CD14-positive monocyte (primary cell): ENCODE measurements at places on chromosomes 13 and 19.
A peak's percentile ranks its signal among the peaks of the same experiment; 100 is the strongest.

DNA sequence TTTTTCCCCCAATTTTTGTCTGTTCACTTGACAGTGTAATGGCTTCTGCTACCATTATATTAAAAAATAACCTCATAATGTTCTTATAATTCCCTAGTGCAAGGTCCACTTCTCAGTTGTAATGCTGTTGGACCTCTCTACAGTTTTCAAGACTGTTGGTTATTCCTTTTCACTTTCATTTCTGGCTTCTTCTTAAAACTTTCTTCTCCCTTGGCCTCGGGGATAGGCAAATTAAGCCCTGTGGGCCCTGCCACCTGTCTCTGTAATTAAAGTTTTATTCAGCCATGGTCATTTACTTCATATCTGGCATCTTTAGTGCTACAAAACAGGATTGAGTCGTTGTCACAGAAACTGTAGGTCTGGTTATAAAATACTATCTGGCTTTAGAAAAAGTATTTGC, 313.5 kb downstream of the KLF12 start:
- DNase-seq, result no peak

DNA sequence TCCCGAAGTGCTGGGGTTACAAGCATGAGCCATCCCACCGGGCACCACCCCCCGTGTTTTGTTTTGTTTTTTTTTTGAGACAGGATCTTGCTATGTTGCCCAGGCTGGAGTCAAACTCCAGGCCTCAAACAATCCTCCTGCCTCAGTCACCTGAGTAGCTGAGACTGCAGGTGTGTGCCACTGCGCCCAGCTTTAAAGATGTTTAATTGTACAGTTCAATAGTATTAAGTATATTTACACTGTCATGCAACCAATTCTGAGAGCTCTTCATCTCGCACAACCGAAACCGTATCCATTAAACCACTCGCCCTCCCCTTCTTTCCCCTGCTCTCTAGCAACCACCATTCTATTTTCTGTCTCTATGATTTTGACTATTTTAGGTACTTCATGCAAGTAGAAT, 15.6 kb downstream of the NUCB1 start:
- no peak for DNase-seq

DNA sequence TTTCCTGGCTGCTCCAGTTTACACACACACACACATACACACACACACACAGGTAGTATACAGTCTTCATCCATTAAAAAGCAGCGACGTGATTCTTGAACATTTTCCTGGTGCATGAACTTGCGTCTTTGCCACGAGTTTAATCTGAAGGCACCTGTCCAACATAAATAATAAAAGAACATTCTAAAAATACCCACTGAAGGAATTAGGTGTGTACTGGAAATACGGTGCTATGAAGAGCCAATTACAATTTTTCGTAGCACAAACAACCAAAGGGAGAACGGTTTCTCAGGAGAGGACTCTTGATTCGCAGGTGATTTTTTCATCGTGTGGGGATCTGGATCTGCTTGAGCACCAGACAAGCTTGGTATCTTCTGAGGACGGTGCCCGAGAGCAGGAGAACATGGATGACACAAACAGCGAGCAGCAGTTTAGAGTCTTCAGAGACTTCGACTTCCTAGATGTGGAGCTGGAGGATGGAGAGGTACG, 61.2 kb downstream of the ZAR1L start:
- no peak for DNase-seq

GRCh38 chr13:59012731-59013130, 1151.0 kb downstream of the DIAPH3 start:
- DNase-seq, result no peak

GRCh38 chr13:67137044-67137735, 92.9 kb downstream of the PCDH9 start:
- no peak for DNase-seq

- DNase-seq, result no peak
Measured at GRCh38 chr13:81406639-81407292, 1065.8 kb upstream of the SPRY2 start.

DNA sequence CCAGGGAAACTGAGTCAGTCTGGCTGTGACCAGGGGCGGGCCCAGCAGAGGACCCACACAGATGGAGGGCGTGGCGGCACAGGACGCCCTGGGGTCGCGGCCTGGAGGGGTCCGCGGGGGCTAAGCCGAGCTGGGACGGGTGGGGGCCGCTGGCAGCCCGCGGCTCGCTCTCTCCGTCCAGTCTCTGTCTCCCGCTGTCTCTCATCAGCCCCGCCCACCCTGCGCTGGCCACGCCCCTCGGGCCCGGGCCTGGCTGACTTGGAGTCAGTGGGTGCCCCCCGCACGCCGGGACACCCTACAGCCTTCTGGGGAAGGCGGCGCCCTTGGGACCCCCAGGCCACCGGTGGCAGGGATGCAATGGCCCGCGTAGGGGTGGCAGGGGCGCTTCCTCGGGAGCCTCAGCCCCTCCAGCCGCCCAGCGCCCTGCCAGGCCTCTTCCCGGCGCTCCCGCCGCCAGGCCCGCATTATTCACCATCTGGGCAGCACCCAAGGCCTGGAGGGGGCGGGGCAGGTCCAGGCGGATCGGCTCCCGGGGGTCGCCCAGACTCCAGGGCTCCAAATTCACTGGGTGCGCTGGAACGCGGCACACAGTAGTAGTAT, at the start of gene TBXA2R:
TBXA2R (minus strand) TSS at position 186 of the 600 bp plus-strand sequence. CDS start 6,241 bp downstream, outside the sequence.
- peak; percentile 19 for DNase-seq

DNA sequence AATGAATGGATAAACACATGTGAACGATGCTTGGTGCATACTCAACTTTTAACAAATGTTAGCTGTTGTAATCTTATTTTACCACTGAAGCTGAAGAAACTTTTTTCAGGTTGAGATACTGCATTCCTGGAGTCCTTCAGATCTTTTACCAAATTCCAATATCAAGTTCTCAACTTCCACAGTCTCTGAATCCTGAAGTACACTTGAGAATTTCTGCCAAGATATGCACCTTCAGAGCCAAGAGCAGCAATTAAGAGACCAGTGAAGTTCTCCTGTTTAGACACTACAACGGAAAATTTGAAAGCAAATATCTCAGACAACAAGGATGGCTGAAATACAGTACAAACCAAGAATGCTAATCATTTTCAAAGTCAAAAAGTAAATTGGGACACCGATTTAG, 84.6 kb upstream of the MTIF3 start:
- no peak for DNase-seq

DNA sequence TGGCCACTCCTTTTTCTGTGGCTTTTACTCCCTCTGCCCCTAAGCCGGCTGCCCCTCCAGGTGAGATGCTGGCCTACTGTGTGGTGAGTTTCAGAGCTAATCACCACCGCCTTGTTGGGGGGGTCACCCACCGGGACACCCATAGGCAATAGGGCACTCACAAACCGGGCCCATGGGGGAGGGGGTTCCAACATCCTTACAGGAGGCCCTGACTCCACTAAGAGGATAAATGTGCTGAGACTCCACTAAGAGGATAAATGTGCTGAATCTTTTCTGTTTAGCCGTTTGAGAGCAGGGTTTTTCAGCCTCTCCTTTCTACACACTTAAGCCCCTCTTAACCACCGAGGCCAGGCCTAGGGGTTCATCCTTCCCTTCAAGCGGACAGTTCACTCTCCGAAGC, 73.7 kb downstream of the SLC15A1 start:
- no peak for DNase-seq

GRCh38 chr19:531753-532560, at the start of gene CDC34:
Gene CDC34 (plus strand): TSS chr19:531760. CDS start chr19:531932, 172 bp downstream.
- no peak for DNase-seq

- DNase-seq, result no peak
Measured at GRCh38 chr13:21060338-21061028, 903 bp downstream of the LATS2 start.

- peak; percentile 26 for DNase-seq
Measured at GRCh38 chr19:42246143-42246921, 3.9 kb upstream of the GSK3A start.

DNA sequence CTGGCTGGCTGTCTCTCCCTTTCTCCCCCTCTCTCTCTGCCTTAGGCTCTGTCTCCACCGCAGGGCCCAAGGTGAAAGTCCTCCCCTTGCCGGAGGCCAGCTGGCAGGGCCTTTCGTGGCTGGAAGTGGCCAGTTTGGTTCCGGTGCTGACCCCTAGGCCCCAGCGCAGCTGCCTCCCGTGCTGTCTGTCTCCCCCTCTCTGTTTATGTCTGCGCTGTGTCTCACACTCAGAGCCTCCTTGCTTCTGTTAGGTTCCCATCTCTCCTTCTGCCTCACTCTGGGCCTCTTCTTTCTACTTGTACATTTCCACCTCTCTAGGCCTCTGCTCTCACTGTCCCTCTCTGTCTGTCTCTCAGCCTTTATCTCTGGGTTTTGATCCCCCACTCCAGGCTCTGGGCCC, 13.1 kb downstream of the CCDC97 start:
- no peak for DNase-seq

GRCh38 chr13:35157143-35157755, 215.2 kb downstream of the NBEA start:
- DNase-seq, result peak; percentile 36

DNA sequence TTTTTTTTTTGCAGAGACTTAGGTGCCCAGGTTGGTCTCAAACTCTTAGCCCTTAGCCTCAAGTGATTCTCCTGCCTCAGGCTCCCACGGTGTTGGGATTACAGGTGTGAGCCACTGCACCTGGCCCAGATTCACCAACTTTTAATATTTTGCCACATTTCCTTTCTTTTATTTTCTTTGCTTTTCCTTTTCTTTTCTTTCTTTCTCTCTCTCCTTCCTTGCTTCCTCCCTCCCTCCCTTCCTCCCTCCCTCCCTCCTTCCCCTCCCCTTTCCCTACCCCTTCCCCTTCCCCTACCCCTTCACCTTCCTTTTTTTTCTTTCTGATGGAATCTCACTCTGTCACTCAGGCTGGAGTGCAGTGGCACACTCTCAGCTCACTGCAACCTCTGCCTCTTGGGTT, 35.3 kb downstream of the BICRA start:
- no peak for DNase-seq

DNA sequence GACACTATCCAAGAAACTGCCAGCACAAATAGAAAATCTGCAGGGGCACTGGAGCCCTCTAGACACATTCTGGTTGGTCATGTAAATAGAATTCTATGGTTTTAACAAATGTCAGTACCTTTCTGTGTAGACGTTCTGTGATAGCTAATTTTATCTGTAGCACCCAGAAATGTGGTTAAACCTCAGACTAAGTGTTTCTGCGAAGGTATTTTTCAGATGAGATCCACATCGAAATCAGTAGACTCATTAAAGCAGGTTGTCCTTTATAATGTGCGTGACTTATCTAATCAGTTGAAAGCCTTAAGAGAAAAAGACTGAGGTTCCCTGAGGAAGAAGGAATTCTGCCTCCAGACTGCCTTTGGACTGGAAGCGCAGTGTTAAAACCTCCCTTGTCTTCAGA, 922.9 kb downstream of the EFNB2 start:
- no peak for DNase-seq

- no peak for DNase-seq
Measured at GRCh38 chr13:70613295-70613694, 505.0 kb upstream of the KLHL1 start.

- DNase-seq, result no peak
Measured at GRCh38 chr13:93736081-93736480, 509.5 kb downstream of the GPC6 start.

DNA sequence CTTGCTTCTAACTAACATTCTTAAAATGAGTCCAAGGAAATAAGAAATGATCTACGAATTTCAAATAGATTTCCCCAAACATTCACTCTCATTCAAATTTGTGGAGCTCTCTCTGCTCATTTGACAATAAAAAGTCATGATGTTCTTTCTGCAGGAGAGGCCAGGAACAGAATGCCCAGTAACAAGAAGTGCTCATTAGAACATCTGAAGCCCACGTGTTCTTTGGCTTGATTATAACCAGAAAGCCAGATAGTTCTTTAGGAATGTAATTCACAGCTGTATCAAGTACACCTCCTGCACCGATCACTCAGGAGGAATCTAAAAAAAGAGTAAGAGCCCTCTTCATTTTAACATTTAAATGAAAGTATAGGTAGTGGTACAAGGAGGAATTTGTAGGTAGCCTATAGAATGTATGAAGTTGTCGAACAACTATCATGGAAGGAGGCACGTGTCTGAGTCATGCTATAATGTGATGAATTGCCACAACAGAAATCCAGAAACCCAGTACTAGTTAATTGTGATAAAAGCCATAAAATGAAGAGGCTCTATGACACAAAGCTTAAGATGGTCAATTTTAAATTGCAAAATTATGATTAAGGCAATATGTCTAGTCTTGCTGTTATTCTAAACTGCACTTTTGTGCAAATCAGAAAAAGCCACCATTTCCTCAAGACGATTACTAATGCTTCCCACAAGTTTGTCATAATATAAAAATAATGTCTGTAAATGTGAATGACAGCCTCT, 12.8 kb downstream of the MEDAG start:
- no peak for DNase-seq

DNA sequence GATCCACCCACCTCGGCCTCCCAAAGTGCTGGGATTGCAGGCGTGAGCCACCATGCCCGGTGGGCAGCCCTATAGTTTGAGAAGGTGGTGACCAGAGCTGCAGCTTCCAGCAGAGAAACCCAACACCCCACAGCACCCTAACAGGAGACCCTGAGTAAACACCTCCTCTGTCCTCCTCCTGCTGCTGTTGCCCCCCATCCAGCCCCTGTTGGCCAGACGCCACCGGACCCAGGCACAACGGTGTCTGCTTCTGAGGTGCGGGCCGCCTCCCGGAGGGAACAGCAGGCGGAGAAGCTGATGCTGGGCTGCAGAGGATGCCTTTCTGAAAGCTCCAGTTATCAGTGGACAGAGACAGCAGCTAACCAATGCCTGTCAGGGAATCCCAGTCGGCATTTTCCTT, 175.5 kb downstream of the COL4A1 start:
- DNase-seq, result no peak

GRCh38 chr13:94495806-94496205, 16.3 kb upstream of the DCT start:
- DNase-seq, result no peak

- peak; percentile 36 for DNase-seq
Measured at GRCh38 chr13:75636436-75637180, 478 bp downstream of the LMO7 start.

DNA sequence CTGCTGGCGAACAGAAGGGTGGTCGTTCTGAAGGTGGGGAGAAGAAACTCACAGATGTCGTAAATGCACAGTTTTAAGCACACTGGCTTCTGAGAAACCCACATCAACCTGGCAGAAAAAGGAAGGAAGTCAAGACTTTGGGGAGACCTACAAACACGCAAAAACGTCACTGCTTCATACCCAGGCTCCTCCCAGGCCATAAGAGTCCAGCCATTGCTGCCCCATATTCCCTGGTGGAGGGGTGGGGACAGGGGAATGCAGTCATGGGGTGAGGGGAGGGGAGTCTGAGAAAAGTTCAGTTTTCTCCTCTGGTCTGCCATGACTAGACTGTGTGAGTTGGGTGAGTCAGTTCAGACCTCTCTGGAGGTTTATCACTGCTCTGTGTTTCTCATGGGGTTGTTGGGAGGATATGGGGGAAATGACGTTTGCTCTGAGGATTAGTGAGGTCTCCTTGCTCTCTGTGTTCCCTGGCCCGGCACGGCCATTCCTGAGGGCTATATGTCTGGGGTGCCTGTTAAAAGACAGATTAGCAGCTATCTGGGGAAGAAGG, 139.0 kb downstream of the FLT1 start:
- peak; percentile 26 for DNase-seq

- no peak for DNase-seq
Measured at GRCh38 chr13:111627596-111627995, 307.2 kb downstream of the TEX29 start.

GRCh38 chr19:33778089-33778791, 18.4 kb upstream of the KCTD15 start:
- peak; percentile 80 for DNase-seq

GRCh38 chr13:26255115-26255514, 1.2 kb downstream of the CDK8 start:
- no peak for DNase-seq
